NCI-H2171 treated with DMSO at 0.1 percent for 48 hours (cell line): ENCODE measurements at places on chromosomes 3 and 15.

DNA sequence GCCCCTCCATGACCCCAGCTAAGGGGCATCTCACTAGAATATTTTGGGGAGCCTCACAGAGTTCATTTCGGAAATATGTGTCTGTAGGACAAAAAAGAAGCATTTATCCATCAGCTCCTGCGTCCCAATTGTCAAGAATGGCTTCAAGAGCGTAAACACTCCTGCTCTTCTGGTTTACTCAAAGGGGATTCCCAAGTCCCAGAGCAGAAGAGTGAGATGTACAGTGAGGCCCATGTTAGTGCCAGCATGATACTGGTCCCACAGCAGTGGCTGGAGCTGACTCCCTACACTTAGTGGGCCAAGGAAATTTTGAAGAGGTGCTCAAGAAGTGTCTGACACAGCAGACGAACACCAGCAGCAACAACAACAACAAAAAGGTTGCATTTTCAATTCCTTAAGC lies 34.9 kb upstream of the ARL8B start:
- DNase-seq: no peak

DNA sequence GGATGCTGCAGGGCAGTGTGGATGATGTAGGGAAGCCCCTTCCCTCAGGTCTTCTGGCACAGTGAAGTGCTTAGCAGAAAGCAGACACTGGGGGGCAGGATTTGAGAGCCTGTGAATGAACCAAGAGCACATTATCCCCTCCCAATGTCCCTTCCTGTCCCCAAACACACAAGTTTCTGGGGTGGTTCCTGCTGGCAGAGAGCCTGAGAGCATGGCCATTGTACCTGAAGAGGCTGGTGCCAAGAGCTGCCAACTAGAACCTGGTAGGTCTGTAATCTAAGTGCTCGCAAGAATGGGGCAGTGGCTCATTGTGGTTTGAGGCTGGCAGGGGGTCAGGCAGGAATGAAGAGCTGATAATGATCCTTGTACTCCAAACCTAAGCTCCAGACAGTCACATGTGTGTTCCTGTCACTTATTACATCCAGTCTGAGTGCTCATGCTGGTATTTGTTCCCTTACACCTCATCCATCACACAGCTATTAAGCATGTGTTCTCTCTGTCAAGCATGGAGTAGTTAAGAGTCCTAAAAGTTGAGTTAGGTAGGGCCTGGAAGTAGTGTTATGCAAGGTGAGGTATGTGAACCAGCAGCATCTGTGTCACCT lies 6.7 kb upstream of the CCR1 start:
- no peak for DNase-seq

DNA sequence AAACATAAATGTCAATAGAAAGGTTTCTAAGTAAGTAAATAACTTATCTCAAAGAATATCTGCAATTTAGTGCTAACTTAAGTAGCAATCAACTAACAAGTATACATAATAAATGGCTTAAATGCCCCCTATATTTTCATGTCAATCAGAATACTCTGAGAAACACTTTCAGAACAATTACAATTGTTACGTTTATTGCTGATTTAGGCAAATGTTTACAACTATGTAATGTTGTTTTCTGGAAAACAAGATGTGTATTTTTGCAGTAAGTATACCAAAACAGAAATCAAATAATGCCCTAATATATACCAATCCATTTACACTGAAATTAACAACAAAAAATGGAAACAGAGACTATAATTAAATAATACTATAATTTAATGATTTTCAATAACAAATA lies 13.2 kb downstream of the TUBGCP5 start:
- no peak for DNase-seq

DNA sequence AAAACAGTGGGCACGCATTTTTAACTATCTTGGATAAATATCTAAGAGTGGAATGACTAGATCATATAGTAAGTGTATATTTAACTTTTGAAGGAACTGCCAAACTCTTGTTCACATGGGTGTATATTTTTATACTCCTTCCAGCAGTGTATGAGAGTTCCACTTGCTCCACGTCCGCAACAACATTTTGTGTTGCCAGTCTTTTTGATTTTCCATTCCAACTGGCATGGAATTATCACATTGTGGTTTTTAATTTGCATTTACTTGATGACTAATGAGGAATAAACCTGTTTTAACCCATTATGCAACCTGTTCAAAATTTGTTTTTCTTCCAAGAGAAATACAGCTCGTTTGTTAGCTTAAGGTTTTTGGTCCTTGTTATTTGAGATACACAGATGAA lies 51.6 kb downstream of the ZNF621 start:
- DNase-seq: no peak

- no peak for DNase-seq
Observed at GRCh38 chr3:102180280-102180931, 254.4 kb upstream of the ZPLD1 start.

DNA sequence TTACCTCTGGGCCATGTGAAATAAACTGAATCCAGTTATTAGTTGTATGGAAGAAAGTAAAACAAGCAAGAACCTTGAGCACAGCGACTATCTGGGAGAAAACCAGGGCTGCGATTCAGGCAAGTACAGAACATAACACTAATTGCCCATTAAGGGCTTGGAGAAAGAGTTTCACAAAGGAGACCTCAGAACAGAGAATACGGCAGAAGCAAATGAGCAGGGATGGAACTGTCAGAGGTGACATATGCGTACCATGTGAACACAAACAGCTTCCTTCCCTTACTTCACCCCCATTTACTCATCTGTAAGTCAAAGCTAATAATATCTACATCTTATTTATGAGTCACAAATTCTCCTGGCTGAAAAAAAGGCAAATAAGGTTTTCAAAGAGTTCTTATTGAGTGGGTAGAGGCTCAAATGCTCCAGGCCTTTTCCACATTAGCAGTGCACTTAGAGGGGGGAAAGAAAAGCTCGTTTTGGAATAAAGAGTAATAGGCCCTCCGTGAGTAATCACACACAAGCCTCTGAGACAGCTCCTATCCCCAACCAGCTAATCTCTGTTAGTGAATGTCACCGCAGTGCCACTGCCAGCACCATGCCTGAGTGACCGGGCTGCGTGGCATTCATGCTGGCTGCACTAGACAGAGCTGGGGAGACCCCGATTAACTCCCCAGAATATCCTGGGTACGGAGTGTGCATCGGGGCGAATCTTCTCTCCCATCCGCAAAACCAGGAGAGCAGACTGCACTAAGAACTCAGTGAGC lies 2.6 kb downstream of the PCSK6 start:
- no peak for DNase-seq

- no peak for DNase-seq
Observed at GRCh38 chr15:63391669-63392360, 10.2 kb upstream of the CA12 start.

DNA sequence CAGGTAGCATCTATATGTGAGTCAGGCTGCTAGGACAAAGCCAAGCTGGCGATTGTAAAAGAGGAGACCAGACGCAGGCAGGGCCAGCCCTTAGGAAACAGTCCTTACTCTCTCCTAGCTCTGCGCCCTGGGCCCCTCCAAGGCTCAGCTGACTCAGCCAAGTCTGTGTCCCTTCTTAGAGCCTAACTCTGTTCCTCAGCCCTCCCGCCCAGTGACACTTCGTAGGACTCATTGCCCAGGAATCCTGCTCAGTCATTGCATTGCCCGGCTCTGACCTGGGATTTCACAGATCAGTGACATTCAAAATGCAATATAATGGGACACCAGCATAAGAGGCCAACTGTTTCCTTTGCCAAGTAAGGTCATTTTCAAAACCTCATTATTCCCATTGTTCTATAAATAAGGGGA lies 244.2 kb downstream of the TLE3 start:
- no peak for DNase-seq

DNA sequence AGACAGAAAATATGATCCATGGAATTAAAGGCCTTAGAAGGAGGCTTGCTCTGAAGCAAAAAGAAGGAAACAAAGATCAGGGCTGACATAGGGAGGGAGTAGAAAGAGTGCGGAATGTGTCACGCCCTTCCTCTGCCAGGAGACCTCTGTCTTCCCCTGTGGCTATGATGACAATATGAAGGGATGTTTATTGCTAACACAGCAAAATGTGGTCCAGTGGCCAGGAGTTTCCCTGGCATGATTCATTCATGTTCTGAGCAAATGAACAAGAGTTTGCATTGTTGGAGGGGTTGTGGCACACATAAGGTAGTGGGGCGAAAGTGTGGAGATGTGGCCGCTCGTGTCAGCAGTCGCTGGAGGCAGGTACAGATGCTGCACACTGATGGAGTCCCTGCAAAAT lies 169.4 kb downstream of the SHQ1 start:
- no peak for DNase-seq

DNA sequence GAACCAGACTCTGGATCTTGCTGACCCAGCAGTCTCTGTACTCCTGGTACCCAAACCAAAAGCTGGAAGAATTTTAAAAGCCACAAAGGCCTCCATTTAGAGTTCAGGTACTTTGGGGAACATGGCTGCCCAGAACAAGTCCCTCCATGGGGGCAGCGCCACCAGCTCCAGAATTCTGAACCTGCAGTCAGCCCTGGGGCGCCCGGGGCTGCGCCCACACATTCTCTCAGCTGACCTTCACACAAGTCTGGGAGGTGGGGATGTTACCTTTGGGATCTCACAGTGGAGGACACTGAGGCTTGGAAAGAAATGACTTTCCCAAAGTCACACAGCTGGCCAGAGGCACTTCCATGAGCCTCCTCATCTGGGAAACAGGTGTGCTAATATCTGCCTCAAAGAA lies 154.8 kb downstream of the RAB11A start:
- no peak for DNase-seq

DNA sequence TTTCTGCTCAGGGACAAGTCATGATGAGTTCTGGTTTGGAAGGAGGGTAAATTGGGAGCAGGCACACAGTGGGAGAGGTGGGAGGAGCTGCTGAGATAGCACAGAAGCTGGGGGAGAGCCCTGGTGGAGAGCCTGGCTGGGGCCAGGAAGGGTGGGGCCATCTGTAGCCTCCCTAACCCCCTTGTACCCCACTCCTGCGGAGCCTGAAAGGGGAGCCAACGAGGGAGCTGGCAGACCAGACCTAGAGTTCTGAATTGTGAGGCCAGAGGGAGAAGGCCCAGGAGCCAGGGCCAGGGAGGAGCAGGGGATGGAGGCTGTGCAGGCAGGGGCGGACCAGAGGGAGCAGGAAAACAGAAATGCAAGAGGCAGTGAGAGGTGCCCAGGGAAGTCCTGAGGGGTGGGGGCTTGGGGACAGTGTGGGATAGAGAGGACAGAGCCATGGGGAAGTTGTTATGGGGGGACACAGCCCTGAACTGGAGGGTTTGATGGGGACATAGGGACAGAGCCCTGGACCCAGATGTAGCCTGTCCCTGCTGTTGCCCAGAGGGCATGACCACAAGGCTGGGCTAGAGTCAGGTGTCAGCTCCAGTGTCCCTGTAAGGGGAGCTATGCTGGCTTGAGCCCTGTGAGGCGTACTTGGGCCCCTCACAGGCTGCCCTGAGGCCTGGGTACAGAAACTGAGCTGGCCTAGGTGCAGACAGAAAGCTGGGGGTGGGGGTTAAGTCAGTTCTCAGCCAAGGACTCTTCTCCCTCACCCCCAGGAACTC lies 1.2 kb downstream of the TMIE start:
- DNase-seq: no peak

GRCh38 chr15:93495799-93496637 lies 407.0 kb upstream of the RGMA start:
- DNase-seq: no peak

- DNase-seq: no peak
Observed at GRCh38 chr15:89673165-89673512, 6.0 kb downstream of the PLIN1 start.

- DNase-seq: no peak
Observed at GRCh38 chr3:123401836-123402530, 46.9 kb downstream of the ADCY5 start.

DNA sequence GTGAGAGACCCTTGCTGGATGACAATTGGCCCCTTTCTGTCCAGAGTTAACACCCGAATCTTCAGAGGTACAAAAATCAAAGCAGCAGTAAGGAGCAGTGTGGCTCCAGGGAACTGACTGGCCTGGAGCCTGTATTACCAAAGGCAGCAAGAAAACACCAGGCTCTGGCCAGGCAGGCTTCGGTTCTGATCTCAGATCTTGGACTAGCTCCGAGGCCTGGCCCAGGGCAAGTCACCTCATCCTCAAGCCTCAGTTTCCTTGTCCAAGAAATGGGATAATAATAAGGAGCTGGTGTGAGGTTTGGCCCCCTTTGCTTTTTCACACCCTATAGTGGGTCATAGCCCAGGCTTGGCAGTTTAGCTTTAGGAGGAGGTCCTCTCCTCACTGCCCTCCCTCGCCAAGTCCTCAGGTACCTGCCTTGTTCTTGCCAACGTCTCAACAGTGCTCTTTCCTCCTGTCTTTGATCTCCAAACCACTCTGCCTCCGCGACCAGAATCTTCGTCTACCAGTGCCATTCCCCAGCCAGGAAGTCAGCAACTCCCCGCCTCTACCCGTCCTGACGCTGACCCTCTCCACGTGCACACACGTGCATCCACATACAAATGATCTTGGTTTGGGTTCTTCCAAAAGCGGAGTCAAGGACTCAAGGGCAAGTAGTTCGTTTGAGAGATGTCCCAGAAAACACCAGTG lies 82.6 kb upstream of the TLE3 start:
- DNase-seq: no peak

GRCh38 chr15:81133782-81134461 lies at the start of gene CFAP161:
Gene CFAP161 (plus strand): TSS chr15:81134270. CDS start chr15:81134330, 60 bp downstream.
- DNase-seq: peak; percentile 71

GRCh38 chr3:18483226-18483625 lies 58.1 kb upstream of the SATB1 start:
- no peak for DNase-seq

DNA sequence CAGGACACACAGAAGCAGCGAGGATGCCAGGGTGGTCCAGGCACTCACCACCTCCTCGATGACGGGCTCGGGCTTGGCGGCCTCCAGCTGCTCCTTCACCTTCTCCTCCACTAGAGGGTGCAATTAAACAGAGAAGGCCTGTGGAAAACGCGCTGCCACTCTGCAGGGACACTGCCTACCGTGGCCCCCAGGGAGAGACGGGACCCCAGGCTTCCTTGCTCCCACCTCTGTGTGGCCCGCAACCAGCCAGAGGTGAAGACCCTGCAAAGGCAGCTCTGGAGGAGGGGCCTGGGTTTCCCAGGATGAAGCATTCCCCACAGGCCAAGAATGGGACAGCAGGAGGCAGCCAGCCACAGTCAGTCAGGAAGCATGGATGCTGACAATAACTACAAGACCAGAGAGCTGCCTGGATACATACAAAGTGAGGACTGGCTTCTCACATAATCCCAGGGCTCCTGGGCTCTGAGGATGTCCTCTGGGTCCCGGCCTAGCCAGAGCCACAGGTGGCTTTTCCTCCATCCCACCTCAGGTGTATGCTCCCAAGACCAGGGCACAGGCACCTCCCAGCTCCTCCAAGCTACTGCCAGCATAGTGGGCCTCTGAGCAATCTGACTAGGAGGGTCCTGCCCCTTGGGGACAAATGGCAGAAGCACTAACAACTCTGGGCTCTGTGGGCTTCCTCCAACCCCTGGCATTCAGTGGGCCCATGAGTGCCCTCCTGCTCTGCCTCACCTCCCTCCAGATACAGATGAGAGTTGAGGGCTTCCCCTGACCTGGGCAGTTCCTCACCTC lies 46.2 kb downstream of the PTH1R start:
- DNase-seq: no peak

- DNase-seq: no peak
Observed at GRCh38 chr3:33523093-33523667, 83.0 kb upstream of the UBP1 start.

- no peak for DNase-seq
Observed at GRCh38 chr3:40623567-40623966, 98.8 kb downstream of the ZNF621 start.
